ENCODE measurements at places on chromosomes 3 and 15.

DNA sequence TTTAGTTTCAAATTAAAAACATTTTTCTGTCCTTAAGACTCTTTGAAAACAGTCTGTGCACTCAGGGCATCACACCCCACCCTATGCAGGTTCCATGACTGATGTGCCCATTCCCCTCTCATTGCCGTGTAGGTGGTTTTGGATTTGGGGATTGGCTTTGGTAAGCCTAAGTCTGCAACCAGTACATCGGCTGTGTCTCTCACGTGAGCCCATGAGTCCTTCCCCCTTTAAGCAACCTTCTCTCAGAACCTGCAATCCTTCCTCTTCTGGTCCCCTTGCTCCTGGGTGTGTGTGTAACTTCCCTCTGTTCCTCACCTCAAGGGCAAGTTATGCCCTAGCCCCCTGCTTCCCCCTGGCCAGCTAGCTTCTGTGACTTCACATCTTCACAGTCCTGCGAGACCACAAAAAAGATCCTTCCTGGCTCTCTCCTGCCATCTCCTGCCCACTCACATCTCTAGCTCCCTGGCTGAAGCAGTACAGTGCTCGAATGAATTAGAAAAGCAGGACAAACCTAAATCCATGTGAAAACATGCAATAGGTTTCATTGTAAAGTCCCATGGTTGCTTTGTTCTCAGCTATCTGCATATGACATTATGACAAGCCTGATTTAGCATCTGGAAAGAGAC lies 126.7 kb downstream of the UACA start:
- no peak for DNase-seq

- no peak for DNase-seq
These were observed 63.9 kb downstream of the UQCC5 start for GRCh38 chr3:52600258-52600657.

DNA sequence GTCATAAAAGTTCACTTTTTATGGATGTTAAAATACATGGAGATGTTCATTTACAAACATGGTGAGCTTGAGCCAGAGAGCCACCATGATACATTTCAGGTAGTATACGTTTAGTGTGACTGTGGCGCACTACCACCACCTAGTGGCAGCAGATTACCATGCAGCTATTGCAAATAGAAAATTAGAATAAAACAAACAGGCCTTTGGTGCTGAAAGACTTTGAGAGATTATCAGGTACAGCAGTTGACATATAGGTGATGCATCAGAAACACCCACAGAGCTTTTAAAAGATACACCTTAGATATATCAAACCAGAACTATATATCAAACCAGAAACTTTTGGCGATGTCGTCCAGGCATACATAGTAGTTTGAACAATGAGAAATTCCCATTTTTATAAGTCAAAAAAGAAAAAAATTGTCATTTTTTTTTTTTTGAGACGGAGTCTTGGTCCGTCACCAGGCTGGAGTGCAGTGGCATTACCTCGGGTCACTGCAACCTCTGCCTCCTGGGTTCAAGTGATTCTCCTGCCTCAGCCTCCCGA lies 42.0 kb upstream of the ICE2 start:
- no peak for DNase-seq

DNA sequence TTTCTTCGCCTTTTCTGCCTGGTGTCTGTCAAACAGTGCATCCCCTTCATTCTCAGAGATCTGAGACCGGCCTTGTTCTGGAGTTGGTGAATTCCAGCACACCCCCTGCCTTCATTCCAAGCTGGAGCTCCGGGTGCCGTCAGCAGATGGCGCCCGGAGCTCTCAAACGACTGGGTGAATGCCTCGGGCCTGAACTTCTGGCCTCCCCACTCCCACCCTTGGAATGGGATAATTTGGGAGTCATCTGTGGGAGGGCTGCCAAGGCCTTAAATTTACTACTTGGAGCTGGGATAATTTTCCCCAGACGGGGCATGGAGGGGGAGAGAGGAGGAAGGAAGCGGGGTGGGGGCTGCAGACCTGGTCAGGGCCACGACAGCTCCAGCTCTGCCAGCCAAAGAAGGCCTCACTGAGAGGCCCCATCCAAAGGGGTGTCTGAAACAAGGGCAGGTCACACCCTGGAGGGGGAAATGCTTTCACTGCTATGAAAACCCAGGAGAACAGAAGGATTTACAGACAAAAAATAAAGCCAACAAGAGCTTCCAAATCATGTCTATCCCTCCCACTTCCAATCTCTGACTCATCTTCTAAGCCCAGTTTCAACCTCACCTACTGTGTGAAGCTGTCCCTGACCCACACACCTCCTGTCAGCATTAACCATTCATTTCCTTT lies 187.9 kb downstream of the OPA1 start:
- peak; percentile 93 for DNase-seq

- no peak for DNase-seq
These were observed 406.0 kb downstream of the ZBTB20 start for GRCh38 chr3:114741066-114741465.

DNA sequence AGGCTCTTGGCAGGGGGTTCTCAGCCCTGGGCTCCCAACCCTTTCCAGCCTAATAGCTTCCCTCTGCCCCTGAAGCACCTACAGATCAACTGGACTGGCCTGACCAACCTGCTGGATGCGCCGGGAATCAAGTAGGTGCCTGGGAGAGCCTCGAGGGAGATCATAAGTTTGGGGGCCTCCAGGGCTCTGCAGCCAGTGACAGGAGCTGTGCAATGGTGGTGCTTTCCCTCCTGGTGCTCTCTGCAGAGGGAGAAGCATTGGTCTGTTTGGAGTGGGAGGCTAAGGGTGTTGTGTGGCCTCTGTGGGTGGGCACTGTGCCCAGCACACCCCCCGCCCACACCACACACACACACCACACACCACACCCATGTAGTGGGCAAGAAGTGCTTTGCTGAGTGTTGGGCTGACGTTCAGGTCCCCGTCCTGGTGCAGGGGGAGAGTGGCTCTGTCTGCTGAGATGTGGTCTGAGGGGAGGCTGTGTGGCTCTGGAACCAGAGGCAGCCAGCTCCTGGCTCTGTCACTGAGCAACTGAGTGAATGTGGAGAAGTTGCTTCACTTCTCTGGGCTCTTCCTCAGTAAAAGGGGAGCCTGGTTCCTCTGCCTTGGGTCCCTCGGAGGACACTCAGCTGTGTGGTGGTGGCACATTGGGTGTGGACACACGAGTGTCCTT lies 26.3 kb downstream of the ESYT3 start:
- no peak for DNase-seq

DNA sequence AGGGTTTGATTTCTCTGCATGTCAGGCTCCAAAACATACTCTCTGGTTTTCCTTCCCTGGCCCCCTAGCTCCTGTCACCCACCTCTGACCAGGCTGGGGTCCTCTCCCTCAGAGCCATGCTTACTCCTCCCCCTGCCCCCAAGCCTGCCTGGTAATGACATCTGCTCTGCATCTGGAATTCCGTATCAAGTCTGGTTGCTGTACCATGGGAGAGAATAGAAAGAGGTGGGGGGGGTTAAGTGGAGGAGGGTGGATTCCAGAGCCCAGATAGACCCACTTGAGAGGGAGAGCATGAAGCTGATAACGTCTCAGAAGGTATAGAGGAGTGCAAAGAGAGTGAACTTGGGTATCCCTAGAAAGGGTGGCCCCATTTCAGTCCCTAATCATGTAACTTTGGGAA lies 4.2 kb downstream of the IGDCC4 start:
- no peak for DNase-seq

DNA sequence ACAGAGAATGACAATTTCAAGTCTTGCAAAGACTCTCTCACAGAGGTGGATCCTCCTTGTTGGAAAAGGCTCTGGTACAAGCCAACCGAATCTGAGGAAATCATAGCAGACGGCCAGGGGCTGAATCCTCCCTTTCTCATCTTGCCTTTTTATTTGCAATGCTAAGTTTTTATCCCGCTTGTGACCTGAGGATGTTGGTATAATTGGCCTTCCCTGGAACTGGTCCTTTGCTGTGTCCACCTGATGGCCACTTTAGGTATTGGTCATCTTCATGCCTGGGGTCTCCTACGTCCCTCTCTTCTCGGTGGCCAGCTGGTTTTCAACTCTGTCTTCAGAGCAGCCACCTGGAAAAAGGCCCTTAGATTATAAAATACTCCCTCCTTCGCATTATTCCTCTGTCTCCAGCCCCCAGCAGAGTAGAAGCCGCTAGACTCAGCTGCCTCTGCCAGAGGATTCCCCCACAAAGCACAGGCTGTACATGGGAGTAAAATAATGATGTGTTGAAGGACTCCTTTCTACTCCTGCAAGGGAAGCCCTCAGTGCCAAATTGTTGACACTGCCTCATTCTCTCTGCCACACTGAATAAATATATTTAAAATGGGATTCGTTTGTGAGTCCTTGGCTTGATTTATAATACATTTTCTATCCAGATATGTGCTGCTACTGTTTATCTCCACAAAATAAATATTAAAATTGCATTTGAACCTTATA lies 208.9 kb upstream of the CFAP20DC start:
- no peak for DNase-seq

GRCh38 chr3:138354376-138354775 lies 6.0 kb downstream of the MRAS start:
- no peak for DNase-seq

GRCh38 chr3:97487587-97487986 lies 277.0 kb upstream of the ARL6 start:
- no peak for DNase-seq

DNA sequence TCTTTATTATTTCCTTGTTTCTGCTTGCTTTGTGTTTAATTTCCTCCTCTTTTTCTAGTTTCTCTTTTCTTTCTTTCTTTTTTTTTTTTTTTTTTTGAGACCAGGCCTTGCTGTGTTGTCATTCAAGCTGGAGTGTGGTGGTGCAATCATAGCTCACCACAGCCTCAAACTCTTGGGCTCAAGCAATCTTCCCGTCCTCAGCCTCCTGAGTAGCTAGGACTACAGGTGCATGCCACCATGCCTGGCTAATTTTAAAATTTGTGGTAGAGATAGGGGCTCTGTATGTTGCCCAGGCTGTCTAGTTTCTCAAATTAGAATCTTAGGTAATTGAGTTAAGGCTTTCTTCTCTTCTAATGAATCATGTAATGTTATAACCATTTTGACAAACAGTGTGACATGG lies 22.4 kb downstream of the SLMAP start:
- no peak for DNase-seq

DNA sequence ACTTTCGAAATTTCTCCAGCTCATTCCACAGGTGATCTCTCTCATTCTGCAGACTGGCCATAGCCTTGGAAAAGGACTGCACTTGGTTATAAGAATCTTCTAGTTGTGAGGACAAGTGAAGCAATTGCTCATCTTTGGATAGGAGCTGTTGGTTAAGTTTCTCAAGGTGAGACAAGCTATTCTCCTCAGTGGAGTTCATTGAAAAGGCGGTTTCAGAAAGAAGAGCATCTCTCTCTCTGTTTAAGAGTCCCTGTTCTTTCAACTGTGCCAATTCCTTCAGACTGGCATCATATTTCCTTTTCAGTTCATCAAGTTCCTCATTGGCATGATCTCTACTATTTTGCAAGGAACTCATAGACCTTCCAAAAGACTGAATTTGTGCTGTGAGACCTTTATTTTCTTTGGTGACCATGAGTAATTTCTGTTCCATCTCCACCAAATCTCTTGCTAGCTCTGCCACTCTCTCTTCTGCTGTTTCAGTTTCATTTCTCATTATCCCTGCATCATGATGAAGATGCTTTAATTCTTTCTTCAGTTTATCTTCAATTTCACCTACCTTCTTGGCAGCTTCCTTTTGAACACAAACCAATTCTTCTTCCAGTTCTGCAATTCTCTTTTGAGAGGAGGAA lies 30.2 kb upstream of the HCLS1 start:
- no peak for DNase-seq

GRCh38 chr3:45034612-45035252 lies 8.6 kb downstream of the CLEC3B start:
- DNase-seq: no peak

DNA sequence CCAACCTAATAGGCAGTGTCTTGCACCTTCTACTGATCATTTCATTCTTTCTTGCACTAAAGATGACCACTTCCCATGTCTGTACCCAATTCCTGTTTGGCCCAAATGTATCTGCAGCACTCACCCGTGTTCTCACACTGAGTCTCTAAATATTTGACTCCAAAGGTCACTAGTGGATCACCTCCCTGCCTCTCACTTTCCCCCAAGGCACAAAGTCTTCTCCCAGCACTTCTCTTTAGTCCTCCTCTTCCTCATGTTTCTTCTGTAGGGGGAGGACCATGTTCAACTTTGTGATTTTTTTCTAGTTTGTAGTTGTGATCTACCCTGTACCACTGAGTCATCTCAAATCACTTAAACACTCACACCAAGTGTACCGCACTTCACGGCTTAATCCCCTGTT lies 13.9 kb downstream of the NR1I2 start:
- DNase-seq: no peak

DNA sequence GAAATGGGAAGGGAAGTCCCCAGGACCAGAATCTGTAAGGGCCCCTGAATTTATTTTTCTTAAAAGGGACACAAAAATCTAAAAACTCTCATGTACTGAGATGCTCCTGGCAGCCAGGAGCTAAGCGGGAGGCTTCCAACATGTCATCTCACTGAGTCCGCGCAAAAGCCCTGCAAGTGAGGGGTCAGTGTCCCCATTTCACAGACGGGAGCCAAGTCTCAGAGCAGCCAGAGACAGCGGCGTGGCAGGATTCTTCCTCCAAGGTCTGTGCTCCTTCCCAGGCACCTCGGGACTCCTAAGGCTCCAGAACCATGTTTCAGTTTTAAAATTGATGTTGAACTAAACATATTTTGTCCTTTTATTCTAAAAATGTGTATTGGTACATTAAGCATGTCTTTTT lies 114.8 kb downstream of the ADCY5 start:
- no peak for DNase-seq

Measured in left forelimb (tissue), 1 donor.